ENCODE measurements at places on chromosomes 16 and 17.

DNA sequence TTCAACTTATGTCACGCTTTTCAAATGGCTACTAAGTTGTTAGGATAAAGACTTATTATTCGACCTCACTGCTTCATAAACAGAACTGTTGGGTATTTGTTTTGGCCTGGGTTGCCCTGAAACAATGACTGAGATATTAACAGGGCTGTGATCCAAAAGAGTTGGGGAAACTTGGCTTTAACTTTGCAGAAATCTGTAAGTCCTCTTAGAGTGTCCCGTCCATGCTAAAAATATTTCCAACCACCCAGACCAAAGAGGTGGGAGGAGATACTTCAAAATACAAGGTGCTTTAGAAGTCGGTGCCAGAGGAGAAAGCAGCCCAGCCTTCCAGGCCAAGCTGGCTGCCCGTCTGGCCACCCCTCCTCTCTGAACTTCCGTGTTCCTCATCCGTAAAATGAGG is 16.1 kb upstream of the SPATA32 start:
- no peak for DNase-seq

GRCh38 chr17:34378664-34379101 is 15.7 kb upstream of the CCL1 start:
- no peak for DNase-seq

DNA sequence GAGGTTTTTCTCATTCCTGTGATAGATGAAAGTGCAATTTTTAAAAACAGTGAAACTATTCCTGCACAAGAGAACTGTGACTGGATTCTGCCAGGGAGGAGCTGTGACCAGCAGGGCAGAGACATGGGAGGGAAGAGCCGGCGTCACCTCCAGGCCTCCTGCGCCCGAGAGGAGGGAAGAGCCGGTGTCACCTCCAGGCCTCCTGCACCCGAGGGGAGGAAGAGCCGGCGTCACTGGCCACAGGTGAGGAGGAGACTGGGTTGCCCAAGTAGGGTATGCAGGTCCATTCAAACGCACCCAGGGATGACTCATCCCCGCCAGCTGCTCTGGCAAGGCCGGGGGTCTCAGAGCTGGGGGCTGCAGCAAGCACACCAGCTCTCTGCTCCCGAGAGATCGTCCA is 56.7 kb downstream of the METRNL start:
- DNase-seq, result no peak

DNA sequence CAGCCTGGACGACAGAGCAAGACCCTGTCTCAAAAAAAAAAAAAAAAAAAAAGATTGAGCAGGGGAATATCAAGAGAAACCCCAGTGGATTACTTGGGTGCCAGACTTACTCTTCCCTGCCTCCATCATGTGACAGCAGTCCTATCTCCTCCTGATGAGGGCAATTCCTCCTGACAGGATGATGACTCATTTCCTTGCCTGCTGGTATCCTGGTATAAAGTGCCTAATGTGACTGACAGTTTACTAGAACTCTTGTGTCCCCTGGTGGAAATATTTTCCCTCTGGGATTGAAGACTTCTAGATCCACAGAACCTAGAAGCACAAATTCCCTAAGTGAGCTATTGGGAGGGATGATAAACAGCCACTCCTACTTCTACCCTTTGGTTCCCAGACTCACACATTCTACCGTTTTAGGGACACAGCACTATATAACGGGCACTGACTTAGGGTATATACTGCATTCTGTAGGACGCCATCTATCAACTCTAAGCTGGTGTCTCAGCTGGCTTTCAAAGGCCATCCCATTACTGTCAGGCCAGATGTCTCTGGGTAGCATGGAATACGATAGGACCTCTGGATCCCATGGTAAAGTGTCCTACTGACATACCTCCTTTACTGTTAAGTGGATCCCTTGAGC is 114.6 kb upstream of the MED13 start:
- peak; percentile 84 for DNase-seq

- DNase-seq, result no peak
Measured at GRCh38 chr17:78454346-78454745, 75.9 kb downstream of the PGS1 start.

DNA sequence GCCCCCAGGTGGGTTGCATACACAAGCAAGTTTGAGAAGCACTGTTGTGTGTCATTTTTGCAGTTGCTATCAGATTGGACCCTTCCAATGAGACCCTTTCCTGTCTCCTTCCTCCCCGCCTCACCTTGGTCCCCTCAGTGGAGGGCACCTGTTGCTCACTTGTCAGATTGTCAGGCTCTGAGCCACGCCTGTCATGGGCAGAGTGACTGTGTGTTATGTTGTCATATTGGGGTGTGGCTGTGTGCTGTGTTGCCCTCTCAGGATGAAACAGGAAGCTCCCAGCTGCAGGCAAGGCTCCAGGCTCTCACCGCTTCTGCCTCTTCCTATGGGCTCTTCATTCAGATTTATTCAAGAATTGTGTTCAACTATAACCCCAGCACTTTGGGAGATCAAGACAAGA is 302.9 kb downstream of the CPPED1 start:
- no peak for DNase-seq

Measured in EH (cell line).